Cortex of kidney (tissue), 1 donor: ENCODE measurements at places on chromosomes 1 and 21.

DNA sequence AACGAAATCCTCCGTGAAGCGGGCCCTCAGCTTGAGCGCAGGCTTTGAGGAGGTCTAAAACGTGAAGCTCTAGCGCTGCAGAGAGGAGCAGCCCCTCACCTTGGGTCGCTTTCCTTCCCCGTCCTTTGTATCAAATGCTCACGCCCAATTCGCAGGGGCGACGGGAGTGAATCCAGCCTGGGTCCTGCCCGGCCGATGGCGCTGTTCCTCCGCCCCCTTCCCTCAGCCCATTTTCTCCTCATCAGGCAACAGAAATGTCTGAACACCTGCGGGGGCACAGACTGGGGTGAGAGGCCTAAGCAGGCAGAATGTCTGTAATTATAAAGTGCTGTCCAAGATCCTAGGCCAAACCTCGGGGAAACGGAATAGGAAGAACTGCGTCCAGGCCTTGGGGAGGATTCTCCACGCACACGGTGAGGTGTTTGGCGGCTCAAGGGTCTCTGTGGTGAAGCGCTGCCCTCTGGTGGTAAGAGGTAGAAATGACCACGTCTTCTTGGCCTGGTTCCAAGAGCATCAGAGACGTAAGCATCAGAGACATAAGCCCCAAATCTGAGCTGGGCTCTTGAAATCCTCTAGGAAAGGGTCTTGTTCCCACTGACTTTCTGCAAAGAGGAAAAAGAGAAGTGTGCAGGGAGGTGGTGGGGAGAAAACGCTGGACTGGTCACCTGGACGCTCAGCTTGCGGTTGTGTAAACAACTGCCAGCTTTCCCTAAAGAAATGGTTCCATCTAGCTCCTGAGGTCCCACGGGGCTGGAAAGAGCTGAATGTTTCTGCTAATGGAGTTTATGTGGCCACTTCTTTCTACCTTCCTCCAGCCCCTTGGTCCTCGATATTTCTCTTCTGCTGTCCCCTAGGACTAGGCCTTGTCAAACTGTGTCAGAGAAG lies 92.1 kb upstream of the CD53 start:
- DNase-seq = no peak

DNA sequence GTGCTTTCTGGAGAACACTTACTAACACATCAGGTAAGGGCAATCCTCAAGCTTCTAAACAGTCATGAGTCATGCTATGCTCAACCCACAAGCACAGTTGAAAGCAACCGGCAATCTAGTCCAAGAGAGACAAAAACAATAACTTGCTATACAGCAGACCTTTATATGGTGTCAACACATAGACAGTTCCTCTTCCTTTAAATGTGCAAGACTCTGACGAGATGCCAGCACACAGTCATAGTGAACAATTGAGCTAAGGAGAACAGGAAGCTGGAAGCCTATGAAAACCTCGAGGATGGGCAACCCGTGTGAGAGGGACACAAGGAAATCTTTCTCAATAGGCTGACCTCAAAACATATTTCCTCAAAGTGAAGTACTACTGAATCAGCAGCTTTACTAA lies 5.3 kb downstream of the ADIPOR1 start:
- no peak for DNase-seq

DNA sequence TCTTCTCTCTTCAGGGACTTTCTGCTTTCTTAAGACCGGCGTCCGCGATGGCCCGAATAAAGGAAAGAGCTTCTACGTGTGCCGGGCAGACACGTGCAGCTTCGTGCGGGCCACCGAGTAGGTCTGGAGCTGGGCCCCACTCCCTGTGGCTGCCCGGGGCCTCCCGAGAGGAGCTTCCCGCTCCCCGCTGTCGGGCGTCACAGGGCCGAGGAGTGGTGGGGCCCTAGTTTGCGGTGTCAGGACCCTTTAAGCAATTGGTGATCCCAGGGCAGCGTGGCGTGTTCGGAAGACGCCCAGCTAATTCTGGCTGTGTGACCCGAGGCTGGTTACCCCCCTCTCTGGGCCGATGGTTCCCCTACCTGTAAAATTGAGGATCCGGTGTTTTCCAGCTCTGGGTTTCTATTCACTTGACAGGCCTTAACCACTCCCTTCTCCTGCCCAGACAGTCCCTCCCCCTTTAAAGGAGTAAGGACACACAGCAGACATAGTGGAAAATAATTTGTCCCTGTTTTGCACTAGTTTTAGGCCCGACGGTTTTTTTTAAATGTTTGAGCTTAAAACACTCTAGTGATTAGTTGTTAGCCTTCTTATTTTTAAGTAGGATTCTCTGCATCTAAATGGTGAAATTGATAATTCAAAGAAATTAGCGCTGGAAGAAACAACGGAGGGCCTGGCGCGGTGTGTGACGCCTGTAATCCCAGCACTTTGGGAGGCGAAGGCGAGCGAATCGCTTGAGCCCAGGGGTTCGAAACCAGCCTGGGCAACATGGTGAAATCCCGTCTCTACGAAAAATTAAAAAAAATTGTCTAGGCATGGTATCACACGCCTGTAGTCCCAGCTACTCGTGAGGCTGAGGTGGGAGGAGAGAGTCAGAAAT lies 553 bp downstream of the TTF2 start:
- no peak for DNase-seq

DNA sequence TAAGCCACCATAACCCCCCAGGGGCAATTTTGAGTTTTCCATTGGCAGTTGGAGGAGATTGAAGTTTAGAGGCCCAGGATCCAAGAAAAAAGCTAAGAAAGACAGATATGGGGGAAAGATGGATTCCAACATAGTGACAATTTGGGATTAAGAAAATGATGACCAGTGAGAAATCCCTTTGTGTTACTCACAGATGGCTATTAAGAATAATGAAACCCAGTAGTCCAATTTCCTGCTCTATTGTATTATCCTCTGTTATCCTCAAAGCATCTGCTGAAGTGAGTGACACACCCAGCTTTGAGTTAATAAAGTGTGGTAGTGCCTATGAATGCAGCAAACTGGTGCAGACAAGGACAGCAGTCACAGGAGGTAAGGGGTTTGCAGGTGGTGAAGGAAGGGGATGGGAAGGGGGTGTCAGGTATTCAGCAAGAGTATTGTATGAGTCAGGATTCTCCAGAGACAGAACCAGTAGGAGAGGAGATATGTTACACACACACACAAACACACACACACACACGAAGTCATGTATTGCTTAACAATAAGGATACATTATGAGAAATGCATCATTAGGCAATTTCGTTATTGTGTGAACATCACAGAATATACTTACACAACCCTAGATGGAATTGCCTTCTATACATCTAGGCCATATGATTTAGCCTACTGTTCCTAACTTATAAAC lies 112.4 kb upstream of the VANGL1 start:
- no peak for DNase-seq

- no peak for DNase-seq
Measured at GRCh38 chr1:68218490-68218889, 13.8 kb downstream of the WLS start.

DNA sequence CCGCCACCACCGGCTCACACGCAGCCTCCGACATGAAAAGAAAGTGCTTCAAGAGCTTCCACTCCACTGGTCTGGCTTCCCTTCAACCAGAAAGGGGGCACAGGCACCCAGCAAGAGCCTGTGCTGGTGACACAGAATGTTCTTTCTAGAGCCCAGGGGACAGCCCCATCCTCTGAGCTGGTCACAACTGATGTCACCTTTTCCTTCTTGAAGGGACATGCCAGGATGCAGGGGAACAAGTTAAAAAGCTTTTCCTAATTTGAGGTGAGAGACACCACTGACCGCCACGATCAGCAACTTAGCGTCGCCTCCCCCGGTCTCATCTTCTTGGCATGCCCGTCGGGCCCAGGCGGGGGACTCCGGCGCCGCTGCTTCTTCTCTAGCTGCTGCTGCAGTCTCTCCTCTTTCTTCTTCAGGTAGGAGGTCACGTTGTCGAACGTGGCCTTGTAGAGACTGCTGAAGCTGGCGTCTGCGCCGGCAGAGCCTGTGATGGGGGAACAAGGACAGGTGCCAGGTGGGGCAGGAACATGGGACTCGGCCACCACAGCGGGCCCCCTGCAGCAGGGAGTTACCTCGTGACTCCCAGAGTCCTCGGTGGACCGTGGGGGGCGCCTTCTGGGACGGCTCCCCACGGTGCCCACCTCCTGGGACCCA lies 29.5 kb downstream of the WDR4 start:
- DNase-seq = no peak

DNA sequence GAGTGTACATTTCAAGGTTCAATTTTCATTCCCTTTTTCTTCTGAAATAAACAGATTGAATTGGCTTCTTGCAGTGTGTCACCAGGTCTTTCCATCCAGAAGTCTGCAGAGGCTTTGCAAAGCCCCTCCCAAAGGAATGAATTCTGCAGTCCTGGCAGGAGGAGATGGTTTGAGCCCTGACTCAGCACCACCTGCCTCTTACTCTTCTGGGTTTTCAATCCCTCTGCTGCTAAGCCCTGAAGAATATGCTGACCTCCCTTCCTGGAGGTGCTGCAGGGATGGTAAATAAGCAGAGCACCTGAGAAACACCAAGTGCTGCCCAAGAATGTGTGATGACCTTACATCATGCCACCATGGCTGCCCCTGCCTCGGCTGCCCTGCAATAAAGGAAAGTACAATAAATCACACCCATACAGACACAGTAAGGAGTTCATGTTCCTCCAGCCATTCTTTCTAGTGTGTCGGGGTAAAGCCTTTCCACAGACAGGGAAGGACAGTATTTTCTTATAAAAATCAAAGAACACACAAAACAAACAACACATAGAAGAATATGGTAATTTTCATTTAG lies 209.2 kb downstream of the ZNF326 start:
- no peak for DNase-seq

GRCh38 chr1:186482661-186483255 lies 21.8 kb upstream of the PDC start:
- no peak for DNase-seq

- DNase-seq = no peak
Measured at GRCh38 chr1:206082831-206083695, 30.1 kb downstream of the RHEX start.

- no peak for DNase-seq
Measured at GRCh38 chr1:86507935-86508582, 38.8 kb upstream of the CLCA4 start.

DNA sequence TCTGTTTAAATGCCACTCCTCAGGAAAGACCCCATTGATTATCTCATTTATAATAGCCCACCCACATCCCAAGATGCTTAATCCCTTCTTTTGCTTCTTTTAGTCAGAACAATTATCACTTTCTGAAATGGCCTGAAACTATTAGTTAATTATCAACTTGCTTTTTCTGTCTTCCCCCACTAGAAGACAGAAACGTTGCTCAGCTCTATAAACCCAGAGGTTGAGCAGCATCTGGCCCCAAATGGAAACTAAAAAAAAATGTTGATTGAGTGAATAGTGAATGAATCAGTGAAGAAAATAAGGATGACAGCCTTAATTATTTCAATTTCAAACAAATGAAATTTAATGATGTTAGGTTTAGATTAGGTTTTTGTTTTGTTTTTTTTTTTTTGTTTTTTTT lies 38.2 kb upstream of the PIGC start:
- no peak for DNase-seq

- no peak for DNase-seq
Measured at GRCh38 chr1:29298246-29298645, 61.9 kb downstream of the PTPRU start.

DNA sequence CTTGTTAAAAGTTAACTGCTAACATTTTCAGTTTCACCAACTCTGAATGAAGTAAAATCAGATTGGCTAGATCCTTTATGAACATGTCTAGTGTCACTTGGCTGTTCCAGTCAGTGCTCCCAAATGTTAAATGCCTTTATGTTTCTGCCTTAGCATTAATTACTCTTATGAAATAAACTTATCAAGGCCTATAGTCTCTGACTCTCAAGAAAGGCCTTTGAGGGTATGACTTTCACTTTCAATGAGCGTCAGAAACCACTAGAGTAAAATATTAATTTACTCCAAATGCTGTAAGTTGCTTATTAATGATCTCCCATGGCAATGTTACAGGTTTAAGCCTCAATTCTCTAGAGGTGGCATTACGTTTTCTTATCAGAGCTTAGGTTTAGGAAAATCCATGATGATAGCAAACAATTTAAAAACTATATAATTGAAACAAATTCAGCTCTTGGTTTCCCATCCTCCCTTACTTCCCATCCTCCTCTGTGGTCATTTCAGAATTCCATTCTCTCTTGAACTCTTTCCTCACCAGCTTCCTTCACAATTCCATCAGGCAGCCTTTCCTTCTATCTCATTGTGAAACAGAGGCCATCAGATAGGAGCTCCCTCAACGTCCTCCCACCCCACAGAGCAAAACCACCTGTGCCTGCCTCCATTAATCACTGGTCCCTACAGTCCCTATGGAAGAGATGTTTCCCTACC lies 108.6 kb upstream of the COP1 start:
- no peak for DNase-seq

DNA sequence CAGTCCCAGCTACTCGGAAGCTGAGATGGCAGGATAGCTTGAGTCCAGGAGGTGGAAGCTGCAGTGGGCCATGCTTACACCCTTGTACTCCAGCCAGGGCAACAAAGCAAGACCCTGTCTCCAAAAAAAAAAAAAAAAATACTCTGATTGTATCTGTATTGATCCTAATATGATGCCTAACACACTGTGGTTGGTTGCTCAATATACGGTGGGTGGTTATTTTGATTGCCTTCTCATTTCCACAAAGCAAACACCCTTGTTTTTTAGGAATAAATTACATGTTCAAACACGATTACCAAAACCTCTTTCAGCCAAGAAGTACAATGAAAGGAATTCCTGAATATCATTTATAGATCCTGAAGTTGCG lies 3.4 kb downstream of the EGLN1 start:
- DNase-seq = no peak

- no peak for DNase-seq
Measured at GRCh38 chr21:22277341-22277740, 1279.1 kb downstream of the NCAM2 start.

- DNase-seq = no peak
Measured at GRCh38 chr1:11617314-11617713, 36.9 kb downstream of the FBXO2 start.

GRCh38 chr1:221837896-221838295 lies 96.0 kb upstream of the DUSP10 start:
- no peak for DNase-seq

GRCh38 chr1:219794085-219794743 lies 134.1 kb downstream of the SLC30A10 start:
- DNase-seq = no peak

DNA sequence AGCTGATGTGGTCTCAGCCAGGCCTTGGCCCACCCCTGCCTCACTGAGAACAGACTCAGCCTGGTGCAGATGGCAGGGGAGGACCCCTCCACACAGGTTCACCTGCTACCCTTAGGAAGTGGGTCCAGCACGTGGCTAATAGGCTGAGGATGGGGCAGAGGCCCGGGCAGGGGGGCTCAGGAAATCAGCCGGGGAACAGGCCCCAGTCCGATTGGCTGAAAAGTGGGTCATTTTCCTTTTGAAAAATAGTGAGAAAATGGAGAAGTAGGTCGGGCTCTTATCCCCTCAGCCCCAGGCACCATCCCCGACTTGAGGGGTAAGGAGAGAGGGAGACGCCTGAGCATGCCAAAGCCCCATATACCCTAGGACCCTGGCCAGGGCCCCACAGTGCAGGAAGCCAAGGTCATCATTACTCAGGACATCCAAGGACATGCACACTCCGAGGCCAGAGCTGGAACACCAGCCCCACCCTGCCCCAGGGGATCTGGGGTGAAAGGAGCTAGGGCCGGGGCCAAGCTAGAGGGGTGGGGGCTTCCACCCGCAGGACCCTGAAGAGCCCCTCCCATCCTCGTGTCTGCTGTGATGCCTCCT lies 11.0 kb downstream of the DLGAP3 start:
- DNase-seq = no peak
